ENCODE measurements at places on chromosomes 7 and 10.

DNA sequence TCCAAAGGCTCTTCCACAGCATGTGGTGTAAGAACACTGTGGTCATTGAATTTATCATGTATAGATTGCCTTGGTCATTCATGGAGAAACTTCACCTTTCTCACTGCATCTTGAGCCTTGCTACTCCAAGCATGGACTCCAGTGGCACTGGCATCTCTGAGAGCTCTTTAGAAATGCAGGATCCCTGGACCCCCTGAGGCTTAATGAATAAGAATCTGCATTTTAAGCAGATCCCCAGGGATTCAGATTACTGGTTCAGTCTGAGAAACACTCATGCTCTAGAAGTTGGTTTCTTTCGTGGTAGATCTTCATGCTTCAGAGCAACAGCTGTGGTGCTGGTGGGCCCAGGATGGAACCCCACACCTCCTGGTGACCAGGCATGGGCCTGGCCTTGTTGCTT is 63.2 kb downstream of the CFAP58 start:
- no peak for DNase-seq

DNA sequence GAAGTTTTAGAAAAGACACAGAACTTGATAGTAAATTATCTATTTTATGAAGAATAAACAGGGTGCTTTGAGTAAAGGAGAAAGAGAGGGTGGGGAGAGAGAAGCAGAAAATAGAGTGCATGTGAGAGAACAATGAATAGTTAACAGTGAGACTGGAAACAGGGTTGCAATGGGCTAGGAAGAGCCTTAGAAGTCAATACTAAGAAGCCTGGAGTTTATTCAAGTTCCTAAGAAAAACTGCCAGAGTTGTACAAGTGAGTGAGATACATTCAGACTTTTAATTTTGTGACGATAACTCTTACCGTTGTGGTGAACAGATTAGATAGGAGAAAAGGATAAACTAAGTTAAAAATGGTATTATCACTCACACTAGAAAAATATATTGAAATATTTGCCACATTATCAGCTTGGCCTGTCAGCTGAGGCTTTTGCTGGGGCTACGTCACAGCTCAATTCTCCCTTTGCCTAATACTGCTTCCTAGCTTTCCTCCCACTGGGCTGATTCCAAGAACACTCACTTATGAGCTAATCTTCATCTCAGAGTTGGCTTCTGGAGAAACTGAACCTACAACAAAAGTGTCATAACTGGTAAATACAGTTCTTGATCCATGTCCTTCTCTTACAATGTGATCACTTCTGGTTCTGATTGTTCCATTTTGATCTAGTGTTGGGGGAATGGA is 92.7 kb downstream of the SEMA3D start:
- no peak for DNase-seq

DNA sequence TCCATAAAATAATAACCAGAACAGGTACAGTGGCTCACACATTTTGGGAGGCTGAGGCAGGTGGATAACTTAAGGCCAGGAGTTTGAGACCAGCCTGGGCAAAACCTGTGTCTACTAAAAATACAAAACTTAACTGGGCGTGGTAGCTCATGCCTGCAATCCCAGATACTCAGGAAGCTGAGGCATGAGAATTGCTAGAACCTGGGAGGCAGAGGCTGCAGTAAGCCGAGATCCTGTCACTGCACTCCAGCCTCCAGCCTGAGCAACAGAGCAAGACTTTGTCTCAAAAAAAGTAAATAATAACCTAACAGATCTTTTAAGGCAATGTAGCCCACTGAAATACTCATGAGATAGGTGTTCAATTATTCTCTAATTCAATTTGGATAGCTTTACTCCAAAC is 107.1 kb upstream of the ASAH2 start:
- DNase-seq: no peak

DNA sequence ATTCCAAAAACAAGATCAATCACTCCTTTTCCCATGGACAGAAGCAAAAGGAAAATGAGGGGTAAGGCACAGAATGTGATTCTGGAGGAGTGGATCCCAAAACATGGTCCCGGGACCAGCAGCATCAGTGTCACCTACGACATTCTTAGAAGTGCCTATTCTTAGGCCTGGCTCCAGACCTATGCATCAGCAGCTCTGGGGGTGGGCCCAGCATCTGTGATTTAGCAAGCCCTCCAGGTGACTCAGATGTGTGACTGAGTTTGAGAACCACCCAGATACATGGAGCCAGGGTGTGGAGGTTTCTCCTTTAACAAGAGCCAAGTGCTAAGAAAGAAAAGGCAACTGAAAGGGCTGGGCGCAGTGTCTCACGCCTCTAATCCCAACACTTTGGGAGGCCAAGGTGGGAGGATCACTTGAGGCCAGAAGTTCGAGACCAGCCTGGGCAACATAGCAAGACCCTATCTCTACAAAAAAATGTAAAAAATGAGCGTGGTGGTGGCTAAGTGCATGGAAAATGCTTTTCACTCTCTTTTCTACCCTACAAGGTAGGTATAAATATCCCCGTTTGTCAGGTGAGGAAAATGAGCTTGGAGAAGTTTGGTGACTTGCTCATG is 17.1 kb upstream of the ARPC1A start:
- no peak for DNase-seq

DNA sequence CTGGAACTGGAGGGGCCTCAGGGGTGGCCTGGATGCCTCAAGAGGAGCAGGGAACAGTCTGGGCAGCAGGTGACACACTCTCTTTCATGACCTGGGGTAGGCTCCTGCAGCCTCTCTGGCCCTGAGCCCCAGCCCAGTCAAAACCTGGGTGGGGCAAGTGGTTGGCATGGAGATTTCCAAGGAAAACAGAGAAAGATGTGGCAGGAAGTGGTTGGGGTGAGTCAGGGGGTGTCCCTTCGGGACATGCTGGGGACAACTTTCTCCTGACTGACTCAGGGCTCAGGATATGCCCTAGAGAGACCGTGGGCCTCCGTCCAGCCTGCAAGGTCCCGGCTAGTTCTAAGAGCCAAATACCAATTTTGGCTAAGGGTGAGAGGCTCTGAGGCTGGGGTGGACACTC is 2.9 kb downstream of the AQP1 start:
- peak; percentile 30 for DNase-seq

GRCh38 chr7:103325744-103326143 is 18.8 kb downstream of the DNAJC2 start:
- DNase-seq: no peak

DNA sequence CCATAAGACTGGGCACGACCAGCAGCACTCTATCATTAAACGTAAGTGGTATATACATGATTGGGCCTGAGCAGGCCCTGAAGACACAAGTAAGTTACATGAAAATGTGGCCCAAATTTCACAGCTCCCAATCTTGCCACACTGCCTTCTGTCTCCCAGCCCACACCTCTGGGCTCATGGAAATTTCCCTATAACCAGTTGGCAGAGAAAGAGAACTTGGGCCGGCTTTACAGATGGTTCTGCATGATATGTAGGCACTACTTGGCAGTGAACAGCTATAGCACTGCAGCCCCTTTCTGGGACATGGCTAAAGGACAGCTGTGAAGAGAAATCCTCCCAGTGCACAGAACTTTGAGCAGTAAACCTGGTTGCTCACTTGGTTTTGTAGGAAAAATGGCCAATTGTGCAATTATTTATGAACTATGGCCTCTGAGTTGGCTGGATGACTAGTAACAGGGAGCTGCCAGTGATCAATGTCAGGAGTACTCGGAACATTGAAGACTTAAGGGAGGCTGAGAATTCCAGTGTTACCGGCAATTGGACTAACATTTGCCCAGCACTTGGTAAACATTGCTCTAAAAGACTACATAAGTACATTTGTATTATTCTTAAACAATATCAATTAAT is 1006.6 kb upstream of the LRRN3 start:
- DNase-seq: no peak

- DNase-seq: no peak
Observed at GRCh38 chr7:28731092-28731658, 227.0 kb downstream of the TRIL start.

- peak; percentile 14 for DNase-seq
Observed at GRCh38 chr10:108904163-108904838, 1019.0 kb downstream of the XPNPEP1 start.

DNA sequence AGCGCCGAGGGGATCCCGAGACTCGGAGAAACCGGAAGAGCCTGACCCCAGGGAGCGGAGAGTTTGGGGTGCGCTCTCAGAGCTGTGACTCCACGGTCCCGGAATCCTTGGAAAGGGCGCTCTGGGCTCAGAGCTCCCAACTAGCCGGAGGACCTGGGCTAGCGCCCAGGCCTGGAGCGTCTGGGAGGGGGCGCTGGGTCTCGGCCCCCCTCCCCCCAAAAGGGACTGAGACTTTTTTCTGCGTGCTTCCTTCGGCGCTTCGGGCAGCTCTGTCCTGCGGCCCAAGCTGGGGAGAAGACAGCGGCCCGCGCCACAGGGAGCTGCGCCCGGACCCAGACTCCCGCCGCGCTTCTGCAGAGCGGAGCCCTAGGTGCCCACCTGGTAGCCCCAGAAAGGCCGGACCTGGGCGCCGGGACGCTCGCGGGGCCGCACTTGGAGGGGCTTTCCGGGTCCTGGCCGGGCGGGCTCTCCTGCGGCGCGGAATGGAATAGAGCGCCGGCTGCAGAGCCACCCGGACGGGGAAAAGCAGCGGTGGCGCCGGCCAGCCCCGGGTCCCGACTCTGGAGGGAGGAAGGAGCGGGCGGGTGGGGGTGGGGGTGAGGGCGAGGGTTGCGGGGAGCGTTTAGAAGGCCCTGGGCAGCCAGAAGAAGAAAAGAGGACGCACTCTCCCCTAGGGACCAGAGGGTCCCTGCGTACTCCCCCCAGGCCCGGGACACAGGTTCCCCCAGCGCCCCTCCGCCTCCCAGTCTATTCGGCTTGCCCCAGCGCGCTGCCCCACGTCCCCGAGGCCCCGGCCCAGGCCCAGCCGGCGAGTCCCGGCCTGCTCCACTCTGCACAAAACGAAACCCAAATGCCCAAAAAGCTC is 4.7 kb downstream of the ZNF503 start:
- DNase-seq: peak; percentile 59

DNA sequence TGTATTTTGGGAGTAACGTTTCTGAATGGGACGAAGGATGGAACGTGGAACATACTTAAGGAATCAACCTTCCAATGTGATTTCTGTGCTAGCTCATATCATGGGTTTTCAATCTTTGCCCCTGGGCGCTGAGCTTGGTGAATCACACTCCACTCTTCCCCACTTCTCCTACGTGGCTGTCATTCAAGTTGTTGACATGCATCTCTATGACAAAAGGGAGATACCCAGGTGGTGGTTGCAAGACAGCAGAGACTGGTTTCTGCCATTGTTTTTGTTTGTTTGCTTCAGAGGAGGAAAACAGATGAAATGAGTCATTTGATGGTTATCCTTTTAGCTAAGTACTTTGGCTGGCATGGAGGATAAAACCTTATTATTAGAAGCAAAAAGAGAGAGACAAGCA is 573.9 kb downstream of the GATA3 start:
- DNase-seq: no peak

DNA sequence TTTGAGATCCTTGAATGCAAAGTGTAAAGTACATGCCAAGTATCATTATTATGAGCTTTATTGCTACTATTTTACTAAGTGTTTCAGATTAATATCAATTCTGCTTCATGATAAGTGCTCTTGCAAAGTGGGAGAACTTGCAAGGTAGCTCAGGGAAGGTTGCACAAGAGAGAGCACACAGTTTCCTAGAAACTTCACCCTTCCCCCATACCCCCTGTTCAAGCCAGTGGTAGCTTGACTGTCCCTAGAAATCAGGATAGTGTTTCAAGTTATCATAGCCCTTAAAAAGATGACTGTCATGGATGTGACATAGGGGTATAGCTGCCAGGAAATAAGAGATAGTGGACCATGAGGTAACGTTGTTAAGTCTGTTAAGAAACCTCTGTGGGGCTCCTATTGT is 251.5 kb downstream of the TRIL start:
- DNase-seq: no peak

DNA sequence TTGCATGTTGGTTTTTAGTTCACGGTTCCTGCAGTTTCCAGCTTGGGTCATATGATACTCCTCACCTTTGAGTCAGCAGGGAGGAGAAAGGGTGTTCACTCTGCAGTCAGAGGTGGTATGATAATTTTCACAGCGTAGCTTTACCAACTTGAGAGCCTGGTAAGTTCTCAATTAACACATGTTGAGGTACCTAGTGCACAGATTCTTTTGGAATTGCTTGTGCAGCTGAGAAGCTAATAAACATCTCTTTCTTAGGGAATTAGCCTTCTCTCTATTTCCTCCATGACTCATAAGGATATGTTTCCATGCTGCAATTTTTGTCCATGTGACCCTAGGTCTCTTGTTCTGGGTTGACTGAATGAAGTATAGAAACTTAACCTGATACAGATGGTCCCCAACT is 166.6 kb downstream of the KIF20B start:
- peak; percentile 34 for DNase-seq

GRCh38 chr7:146902728-146903127 is 786.1 kb downstream of the CNTNAP2 start:
- no peak for DNase-seq

DNA sequence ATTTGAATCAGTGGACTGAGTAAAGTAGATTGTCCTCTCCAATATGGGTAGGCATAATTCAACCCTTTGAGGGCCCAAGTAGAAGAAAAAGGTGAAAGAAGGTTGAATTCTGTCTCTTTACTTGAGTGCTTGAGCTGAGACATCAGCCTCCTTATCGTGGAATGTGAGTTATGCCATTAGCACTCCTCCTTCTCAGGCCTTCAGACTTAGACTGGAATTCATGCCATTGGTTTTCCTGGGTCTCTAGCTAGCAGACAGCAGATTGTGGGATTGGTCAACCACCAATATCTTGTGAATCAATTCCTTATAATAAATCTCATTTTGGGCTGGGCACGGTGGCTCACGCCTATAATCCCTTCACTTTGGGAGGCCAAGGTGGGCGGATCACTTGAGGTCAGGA is 89.2 kb downstream of the CUL2 start:
- DNase-seq: no peak

DNA sequence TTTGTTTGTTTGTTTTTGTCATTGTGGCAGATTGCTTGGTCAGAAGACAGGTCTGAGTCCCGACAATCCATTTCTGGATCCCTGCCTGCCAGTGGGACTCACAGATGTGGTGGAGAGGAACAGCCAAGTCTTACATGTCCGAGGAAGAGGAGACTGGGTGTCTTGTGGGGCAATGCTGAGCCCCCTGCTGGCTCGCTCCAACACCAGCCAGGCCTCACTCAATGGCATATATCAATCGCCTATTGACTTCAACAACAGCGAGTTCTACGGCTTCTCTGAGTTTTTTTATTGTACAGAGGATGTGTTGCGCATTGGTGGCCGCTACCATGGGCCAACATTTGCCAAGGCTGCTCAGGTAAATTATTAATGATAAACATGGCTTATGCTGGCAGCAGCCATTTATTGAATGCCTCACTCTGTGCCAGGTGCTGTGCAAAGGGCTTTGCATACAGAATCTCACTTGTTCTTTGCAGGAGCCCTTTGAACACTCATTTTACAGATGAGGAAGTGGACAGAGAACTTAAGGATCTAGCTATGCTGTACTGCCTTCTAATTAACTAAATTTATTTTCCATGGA is 33.3 kb downstream of the COX15 start:
- DNase-seq: no peak

- DNase-seq: no peak
Observed at GRCh38 chr10:110324201-110324804, 19.6 kb upstream of the SMNDC1 start.

DNA sequence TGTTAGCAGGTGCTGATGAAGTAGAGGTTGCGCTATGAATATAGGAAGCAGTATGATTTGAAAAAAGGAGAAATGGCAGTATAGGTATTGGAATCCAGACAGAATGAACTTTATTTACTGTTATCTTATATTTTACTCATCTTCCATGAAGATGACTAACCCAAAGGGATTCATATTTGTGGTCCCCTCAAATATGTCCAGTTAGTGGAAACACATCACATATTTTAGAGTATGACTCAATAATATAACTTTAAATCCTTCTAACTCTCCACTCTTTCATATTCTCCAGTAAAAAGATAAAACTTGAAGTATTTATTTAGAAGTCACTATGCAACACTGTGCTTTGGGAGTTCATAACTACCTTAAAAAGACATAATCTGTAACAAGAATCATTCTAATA is 286.5 kb upstream of the LRRTM3 start:
- peak; percentile 57 for DNase-seq

Measured in adipocyte (in vitro differentiated cells).